ENCODE measurements at places on chromosomes 13 and 19. TPM values are rescaled to one million over a fixed set of nuclear protein-coding genes. Genes with fewer than 3 reads are reported as not detected.

- DNase-seq: peak; percentile 68
These were observed 41.6 kb downstream of the NDFIP2 start for GRCh38 chr13:79522583-79522982.

The PLPPR3 gene
- not detected for total RNA-seq

- DNase-seq: peak; percentile 30
These were observed 152.2 kb downstream of the DCT start for GRCh38 chr13:94327318-94327717.

GRCh38 chr19:55119053-55119452, 1.6 kb upstream of the PPP1R12C start:
- DNase-seq: peak; percentile 28

All from activated CD8-positive, alpha-beta T cell treated with anti-CD3 and anti-CD28 coated beads for 36 hours (primary cell).